AG08396 (cell line): ENCODE measurements at places on chromosomes 6 and 20.

DNA sequence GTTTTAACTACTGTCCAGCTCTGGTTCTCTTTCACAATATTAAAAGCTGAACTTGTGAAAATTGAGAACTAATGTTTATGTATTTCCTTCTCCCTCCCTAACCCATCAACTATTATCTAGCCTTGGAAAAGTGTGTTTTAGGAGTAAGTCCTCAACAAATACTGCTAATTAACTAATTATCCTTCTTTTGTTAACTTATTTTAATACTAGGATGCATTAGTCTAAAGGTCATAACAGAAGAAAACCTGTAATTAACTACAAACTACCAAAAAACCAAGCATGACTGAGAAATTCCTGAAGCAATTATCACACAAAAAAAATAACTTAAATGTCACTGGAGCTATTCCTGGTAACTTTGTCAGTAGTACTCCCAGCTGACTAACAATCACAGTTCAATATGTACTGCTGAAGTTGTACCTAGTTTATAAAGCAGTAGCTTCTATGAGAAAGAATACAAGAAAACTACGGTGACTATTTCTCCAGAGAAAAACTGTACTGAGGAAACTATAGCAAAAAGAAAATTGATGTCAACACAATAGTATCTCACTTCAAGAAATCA, 301.9 kb downstream of the LAMA2 start:
- peak; percentile 10 for DNase-seq

GRCh38 chr6:42808492-42809483, 26.9 kb downstream of the BICRAL start:
- DNase-seq = no peak

DNA sequence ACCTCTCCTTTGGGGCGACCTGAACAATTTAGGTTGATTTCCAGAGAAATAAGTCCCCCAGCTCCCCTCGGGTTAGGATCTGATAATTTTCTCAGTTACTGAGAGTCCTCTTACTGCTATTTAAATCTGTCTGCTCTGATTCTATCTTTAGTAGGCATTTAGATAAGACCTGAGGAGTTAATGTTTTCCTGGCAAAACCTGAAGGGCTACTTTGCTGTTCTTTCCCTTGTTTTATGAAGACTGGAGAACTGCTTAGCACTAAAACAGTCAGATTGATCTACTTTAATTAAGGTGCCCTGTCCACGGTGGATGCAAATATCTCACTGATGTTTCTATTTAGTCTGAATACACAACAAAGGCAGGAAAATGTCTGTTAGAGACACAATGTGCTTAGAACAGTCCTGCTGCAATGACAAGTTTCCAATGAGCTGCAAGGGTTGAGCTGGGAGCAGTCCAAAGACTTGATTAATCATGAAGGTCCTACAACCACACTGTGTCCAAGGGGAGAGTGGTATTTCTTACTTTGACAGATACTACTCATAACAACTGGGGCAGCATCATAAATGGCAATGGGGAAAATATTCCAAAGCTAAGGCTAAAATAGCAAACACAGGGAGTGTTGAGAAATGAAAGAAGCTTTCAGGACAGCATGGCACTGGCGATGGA, 15.7 kb downstream of the ADTRP start:
- DNase-seq = no peak

DNA sequence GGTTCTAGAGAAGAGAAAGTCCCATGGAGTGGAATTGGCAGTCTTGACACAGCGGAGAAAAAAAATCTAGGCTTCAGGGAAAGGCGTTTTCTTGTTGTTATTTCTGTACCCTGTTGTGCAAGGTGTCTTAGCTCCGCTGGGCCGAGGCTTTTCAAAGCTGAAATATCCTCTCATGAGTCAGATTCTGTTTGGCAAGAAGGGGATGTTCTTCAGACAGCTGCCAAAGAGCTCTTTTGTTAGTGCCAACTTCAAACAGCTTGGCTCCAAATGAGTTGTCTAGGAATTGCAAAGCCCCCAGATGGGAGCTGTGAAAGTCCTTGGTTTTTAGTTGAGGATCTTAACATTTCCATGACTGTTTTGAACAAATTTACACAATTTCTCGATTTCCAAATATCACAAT, 45.6 kb downstream of the LRRN4 start:
- peak; percentile 78 for DNase-seq

DNA sequence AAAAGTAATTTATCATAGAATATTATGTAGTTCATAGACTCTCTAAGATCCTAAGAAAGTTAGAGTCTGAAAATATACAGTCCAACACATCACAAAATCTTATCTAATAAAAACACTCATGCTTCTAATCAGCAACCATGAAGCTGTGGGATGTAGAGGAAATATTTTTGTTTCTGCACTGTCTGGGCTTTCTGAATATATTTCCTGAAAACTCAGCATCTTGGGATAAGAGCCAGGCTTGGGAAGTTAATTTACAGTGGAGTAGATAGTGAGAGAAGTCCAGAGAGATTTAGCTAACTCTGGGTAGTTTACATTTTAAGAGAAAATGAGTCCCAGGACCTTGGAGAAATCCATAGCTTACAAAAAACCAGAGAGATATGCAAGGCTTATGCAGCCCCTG, 150.4 kb upstream of the BMP5 start:
- DNase-seq = no peak

DNA sequence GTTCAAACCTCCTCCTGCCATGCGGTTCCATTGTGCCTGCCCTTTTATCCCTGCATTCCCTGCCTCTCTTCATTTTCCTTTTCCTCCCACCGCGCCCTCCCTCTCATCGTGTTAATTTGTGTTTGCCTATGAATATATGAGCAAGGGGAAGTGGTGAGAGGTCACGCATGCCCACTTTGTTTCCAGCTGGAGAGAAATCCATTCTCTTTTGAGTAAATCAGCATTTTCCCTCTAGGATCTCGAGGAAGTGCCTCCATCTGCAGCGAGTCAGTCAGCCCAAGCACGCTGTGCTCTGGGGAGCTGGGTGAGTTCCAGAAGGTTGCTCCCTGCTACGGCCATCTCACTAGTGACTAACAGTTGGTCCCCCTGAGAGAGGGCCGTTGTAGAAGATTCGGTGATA, 42.9 kb downstream of the CDH26 start:
- DNase-seq = no peak

- DNase-seq = no peak
Measured at GRCh38 chr20:63054681-63055240, 48.0 kb upstream of the BHLHE23 start.

DNA sequence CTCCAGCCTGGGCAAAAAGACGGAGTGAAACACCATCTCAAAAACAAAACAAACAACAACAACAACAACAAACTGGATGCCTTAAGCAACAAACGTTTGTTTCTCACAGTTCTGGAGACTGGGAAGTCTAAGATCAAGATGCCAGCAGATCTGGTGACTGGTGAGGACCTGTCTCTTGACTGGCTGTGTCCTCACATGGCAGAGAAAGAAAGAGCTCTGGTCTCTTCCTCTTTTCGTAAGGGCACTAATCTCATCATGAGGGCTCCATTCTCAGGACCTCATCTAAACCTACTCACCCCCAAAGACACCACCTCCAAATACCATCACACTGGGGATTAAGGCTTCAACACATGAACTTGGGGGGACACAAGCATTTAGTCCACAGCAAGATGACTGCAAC, 13.5 kb upstream of the GFOD1 start:
- DNase-seq = no peak

DNA sequence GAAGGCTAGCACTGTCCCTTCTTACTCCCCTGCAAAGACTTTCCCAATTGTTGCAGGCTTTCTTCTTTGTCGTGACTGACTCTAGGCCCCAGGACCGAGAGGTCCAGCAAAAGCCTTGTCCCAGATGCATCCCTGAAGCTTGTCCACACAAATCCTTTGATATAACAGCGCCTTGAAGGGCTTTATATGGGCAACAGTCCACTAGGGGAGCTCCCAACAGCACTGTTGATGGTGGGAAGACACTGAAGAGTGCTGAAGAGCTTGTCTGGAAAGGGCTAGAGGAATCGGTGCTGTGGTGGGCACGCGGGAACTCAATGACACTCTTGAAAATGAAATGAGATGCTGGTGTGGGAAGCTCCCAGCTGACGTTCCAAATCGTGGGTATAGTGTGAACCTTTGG, 316.1 kb upstream of the CDH4 start:
- DNase-seq = no peak

GRCh38 chr6:17392978-17393891, at the start of gene CAP2:
Gene CAP2, plus strand, starts transcription at chr6:17393595. Its CDS starts 27,961 bp downstream, at chr6:17421556.
- DNase-seq = peak; percentile 71

GRCh38 chr6:37696841-37697662, 631 bp downstream of the MDGA1 start:
- peak; percentile 60 for DNase-seq

- no peak for DNase-seq
Measured at GRCh38 chr6:170050591-170051041, 240.3 kb downstream of the DLL1 start.

DNA sequence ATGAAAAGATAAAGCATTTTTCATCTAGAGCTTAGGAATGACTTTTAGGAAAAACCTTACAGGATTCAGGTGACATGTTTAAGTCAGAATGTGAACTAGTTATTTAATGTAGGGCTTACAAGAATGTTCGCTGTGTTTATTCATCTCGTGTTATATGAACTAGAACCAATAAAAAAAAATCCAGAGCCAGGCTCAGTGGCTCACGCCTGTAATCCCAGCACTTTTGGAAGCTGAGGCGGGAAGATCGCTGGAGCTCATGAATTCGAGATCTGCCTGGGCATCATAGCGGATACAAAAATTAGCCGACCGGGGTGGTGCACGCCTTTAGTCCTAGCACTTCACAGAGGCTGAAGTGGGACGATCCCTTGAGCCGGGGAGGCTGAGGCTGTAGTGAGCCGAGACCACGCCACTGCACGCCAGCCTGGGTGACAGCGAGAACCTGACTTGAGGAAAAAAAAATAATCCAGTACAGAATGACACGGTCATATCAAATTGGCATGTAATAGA, 46.3 kb downstream of the OR2B2 start:
- DNase-seq = no peak

DNA sequence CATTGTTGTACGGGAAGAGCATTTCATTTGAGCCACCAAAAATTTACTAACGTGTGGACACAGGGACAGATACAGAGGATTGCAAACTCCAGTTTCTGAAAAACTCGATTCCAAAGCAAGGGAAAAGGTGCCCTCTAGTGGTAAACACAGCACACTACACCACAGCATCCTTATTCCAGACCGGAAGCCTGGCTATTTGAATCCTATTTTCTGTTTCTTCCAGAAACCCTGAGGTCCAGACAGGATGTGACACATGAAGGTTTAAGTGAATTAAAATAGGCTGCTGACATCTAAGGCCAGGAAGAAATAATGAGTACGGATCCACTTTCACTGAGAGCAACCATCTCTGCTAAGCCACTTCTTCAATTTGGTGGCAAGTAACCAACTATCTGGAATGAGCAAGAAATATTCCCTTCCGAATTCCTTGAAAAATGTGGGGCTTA, 31.8 kb upstream of the GMPR start:
- peak; percentile 84 for DNase-seq

DNA sequence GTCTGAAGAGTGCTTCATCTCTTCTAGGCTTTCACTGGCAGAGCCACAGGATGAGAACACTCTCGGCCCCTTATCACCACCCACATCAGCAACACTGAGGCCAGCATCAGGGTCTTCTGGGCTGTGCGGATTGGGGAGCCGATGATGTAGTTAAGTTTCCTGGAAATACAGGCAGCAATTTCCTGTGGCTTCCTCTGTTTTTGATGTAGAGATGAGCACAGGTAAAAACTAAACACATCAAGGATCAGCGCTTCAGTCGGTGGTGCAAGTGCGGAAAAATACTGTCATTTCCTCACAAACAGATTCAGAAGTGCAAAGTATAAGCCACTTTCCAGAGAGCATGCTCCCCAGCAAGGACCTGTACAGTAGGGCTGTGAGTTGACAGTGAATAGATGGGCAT, 62.6 kb downstream of the BACH2 start:
- DNase-seq = no peak

DNA sequence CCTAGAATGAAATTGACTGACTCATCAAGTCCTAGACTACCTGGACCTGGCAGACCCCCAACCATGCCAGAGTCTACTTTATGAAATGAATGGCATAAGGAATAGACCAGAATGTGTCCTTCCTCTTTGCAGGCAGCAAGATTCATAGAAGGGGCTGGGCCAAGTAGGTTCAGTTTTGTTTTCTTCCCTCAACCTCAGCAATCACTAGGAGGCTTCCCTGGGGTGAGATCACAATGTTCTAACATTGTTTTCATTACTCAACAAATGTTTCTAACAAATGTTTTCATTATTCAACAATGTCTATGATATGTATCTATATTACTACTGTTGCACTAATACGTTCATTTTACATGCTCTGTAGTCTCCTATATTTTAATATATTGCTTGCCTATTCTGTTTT, 8.4 kb upstream of the FAM162B start:
- DNase-seq = no peak

- DNase-seq = no peak
Measured at GRCh38 chr6:158572653-158573541, 13.0 kb downstream of the TMEM181 start.

- DNase-seq = no peak
Measured at GRCh38 chr6:47592131-47592840, 106.1 kb upstream of the ADGRF4 start.

DNA sequence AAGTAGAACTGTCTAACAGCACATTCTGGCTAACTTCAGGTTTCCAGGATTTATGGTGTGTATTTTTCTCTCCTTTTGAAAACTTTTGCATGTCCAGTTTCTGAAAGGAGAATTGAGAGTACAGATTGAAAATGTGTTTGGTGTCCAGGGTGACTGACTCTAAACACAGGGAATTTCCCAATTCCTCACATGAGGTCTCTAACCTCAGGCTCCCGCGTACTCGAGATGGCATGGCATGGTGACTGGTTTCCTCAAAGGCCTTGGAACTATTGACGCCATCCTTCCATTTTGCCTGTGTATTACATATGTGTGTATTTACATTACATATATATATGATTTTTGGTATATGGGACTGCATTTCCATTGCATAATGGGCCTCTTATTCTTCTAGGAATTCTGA, 52.5 kb downstream of the PRND start:
- peak; percentile 39 for DNase-seq

DNA sequence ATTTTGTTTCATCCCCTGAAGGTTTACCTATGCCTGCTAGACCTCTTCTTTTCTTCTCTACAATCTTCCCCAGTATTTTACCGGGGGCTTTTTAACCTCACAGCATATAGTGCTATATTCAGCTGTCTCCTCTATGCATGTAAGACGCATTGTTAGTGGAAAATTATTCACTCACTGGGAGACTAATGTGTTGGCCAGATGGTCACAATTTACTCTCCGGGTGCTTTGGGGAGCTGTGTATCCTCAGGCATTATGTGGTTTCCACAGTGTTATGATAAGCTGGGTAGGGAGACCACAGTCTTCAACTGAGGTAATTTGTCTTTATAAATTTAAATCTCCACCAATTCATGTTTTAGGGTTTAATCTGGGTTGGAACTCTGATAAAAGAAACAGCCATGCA, 553.8 kb upstream of the PTCHD4 start:
- DNase-seq = no peak
